NCI-H1092 treated with DMSO at 0.1 percent for 48 hours (cell line): ENCODE measurements at places on chromosomes 1 and 21.

- DNase-seq = peak; percentile 76
Observed at GRCh38 chr1:235883261-235883927, 16.7 kb upstream of the LYST start.

- no peak for DNase-seq
Observed at GRCh38 chr1:85406887-85407533, 57.9 kb downstream of the DDAH1 start.

GRCh38 chr21:35147439-35147838 is 98.3 kb upstream of the RUNX1 start:
- DNase-seq = no peak

GRCh38 chr1:159942632-159943277 is 2.7 kb downstream of the IGSF9 start:
- DNase-seq = no peak

DNA sequence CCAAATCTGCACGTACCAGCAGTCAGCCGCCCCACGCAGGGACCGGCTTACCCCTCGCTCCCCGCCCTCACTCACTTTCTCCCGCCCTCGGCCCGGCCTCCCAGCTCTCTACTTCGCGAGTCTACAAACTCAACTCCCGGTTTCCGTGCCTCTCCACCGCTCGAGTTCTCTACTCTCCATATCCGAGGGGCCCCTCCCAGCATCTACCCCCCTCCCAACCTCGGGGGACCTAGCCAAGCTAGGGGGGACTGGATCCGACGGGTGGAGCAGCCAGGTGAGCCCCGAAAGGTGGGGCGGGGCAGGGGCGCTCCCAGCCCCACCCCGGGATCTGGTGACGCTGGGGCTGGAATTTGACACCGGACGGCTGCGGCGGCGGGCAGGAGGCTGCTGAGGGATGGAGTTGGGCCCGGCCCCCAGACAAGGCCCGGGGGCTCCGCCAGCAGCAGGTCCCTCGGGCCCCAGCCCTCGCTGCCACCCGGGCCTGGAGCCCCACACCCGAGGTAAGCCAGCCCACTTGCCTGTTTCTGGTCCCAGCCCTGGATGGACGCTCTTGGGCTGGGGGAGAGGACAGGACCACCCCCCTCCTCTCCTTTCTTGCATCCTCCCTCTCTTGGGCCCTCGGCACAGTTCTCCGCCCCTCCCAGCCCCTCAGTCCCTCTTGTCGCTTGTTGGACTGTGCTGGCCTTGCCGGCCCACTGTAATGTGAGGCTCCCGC is at the start of gene ARTN:
TSS of gene ARTN (plus strand) at position 416 of the 715 bp plus-strand sequence. CDS start 1,856 bp downstream, outside the sequence.
- peak; percentile 62 for DNase-seq

GRCh38 chr21:43817157-43818086 is 28.0 kb downstream of the RRP1 start:
- no peak for DNase-seq
